NCI-H1694 (cell line): ENCODE measurements at places on chromosomes 6 and 20.

DNA sequence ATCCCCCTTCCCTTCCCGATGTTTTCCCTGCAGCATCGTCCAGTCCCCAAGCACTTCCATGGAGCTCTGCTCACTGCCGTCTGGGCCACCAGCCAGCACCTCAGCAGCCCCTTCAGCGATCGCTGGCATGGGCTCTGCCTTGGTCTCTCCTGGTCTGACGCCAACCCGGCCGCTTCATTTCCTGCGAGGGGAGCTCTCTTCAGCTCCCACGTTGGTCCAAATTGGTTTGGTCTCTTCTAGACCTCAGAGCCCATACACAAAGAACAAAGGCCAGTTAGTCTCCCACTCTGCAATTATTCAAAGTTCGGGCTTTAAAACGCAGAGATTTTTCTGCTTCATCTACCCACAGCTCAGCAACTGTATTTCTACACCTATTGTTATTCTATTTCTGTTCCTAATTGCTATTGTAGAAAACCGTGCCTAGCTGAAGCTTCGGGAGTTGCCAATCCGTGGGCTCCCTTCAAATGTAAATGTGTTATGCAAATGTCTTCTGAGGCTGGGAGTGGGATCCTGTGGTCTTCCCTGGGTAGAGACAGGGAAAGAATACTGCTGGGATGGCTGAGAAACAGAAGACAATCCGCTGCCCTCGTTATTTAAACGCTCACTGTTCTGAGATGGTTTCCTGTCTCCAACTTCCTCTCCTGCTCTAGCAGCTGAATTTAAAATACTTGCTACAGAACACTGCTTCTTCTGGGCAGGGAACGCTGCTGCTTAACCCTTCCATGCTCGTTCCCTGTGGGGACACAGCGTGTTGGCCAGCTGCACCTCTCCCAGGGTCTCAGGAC is 154.2 kb upstream of the QKI start:
- no peak for DNase-seq

DNA sequence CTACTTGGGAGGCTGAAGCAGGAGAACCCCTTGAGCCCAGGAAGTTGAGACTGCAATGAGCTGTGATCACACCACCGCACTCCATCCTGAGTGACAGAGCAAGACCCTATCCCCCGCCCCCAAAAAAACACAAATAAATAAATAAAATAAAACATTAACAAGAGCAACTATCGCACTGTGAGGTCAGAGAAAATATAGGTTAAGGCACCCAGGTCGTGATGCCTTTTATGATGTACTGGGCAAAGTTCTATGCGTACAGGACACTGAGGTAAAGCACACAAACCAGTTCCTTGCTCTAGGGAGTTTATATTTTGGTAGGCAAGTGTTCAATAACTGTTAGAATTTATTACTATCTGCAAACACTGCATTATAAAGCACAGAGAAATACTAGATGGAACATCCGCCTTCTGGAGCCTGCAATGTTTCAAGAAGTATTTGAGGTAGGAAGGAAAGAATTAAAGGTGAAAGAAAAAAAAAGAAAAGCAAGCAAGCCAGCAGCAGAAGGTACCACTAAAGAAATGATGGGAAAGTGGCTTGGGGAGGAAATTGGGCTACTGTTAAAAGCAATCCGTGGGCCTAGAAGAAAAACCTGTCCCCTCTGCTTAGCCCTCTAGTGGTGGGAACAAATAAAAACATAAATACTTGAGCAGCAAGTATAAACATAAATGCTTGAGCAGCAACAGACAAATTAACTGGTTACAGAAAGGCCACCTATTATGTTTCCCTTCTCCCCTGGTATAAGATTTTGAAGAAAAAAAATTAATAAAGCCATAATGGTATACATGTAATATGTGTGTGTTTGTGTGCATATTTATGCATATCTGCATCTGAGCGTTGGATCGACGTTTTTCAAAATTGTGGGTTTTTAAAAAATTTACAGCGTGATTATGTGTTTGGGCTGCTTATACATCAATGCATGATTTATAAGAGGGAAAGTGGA is 128.0 kb downstream of the PHACTR1 start:
- no peak for DNase-seq

GRCh38 chr6:75219263-75219662 is 13.4 kb upstream of the COL12A1 start:
- DNase-seq: no peak

DNA sequence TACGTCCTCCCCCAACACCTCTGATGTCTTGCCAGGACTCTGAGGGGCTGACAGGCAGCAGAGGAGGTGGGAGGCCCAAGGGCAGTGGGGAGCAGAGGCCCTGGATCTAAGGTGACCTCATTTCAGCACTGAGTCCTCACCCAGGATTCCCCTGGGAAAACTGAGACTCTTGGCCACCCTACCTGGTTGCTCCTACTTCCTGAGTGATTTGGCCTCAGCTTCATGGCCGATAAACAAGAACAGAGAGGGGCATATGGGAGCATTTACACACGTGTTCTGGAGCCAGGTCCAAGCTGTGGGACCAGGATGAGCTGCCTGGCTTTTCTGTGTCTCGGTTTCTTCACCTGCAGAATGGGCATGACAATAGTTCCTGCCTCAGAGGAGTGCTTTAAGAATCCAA is 133.8 kb downstream of the ANKRD60 start:
- DNase-seq: no peak

DNA sequence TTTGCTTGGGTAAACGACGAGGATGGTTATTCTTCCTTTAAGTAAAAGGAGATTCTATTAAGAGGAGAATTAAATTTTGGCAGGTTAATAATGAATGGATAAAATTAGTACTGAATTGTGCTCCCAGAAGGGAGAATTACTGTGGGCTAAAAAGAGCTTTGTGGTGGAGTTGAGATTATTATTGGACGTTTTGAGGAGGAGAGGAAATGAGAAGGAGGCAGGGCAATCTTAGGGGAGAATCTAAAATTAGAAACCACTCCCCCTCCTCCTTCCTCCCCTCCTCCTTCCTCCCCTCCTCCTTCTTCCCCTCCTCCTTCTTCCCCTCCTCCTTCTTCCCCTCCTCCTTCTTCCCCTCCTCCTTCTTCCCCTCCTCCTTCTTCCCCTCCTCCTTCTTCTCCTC is 331.8 kb downstream of the PRL start:
- no peak for DNase-seq

DNA sequence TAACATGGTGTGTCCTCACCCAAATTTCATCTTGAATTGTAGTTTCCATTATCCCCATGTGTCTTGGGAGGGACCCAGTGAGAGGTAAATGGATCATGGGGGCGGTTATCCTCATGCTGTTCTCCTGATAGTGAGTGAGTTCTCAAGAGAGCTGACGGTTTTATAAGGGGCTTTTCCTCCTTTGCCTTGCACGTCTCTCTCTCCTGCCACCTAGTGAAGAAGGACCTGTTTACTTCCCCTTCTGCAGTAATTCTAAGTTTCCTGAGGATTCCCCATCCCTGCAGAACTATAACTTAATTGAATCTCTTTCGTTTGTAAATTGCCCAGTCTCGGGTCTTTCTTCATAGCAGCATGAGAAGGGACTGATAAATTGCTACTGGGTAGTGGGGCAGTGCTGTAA is 789.3 kb downstream of the FRK start:
- no peak for DNase-seq

- DNase-seq: no peak
Observed at GRCh38 chr6:118444796-118445195, 103.3 kb upstream of the PLN start.

GRCh38 chr20:44532259-44532980 is 10.6 kb upstream of the SERINC3 start:
- DNase-seq: no peak

DNA sequence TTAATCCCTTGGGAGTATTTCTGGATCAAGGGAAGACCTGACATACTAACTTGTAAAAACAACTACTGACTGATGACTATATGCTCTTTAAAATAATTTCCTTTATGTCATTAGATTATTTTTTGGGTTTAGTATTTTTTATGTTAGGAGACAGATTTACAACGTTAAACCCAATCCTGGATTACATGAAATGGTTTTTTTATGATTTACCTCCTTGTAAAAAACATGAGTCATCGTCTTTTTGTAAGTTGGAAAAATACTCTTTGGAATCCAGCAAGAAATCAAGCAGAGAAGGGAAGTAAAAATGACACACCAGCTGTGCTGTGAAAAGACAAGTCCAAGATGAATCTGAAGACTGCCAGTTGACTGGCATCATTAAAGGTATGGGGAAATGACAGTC is 6.7 kb downstream of the STK4 start:
- no peak for DNase-seq

GRCh38 chr20:7798176-7798575 is 142.1 kb downstream of the HAO1 start:
- no peak for DNase-seq

- no peak for DNase-seq
Observed at GRCh38 chr6:87995461-87995860, 52.2 kb upstream of the SPACA1 start.

GRCh38 chr6:100445512-100445911 is 19.2 kb downstream of the SIM1 start:
- DNase-seq: no peak

DNA sequence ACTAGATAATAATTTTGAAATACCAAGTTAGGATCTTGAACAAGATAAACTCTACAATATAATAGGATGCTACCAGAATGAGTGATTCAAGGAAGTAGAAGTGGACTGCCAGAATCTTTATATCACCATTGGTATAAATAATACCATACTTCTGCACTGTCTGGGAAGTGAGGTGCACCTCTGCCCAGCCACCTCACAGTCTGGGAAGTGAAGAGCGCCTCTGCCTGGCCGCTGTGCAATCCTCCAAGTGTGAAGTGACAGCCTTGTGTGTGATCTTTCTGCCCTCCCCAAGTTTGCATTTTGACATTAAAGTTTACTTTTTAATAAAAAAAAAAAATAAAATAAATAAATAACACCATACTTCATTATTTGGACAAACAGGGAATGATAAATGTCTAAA is 18.8 kb downstream of the LATS1 start:
- no peak for DNase-seq

DNA sequence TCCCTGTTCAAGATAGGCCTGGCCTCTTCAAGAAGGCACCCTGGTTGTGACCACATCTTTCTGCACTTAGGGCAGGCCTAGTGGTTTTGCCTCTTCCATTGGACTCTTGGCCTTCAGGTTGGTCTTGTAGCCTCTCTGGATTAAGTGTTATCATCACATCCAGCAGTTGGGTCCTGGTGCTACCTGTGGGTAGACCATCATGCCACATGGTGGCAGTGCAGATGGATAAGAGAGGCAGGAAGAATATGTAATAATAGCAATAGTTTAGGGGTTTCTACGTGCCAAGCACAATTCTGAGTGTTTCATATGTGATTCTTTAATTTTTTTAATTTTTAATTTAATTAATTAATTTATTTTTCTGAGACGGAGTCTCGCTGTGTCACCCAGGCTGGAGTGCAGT is 28.5 kb upstream of the SNRPB2 start:
- no peak for DNase-seq

DNA sequence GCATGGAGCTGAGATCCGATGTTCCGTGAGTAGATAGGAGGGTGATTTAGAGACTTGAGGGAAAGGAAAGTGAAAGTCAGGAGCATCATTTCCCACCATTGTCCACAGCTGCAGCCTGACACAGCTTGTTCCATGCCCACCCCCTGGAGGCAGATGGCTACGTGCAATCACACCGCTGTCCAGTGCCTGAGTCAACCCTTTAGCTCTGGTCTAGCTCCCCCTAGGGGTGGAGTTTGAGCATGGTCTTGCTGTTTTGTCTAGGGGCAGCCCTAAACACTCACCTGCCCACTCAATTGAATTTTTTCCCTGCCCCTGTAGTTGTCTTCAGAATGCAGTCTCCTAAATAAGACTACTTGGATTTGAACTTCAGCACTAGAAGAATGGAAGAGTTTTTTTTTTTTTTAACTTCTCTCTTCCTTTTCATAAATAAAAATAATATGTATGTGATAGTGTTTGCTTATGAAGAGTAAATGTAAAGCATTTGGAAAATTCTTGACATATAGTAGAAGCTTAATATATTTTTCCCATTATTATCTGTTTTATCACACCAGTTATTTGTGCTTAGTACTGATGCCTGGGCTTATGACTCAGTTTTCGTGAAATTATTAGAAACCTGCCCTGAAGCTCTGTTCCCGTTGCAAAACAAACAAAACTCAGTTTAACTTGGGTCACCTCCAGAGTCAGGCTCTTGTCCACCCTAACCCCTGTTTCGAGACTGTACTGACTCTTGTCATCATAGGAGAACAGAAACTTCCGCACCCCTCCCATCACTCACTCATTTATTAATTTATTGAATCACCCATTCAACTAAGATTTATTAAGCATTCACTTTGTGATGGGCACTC is 814.8 kb downstream of the MAFB start:
- peak; percentile 41 for DNase-seq

DNA sequence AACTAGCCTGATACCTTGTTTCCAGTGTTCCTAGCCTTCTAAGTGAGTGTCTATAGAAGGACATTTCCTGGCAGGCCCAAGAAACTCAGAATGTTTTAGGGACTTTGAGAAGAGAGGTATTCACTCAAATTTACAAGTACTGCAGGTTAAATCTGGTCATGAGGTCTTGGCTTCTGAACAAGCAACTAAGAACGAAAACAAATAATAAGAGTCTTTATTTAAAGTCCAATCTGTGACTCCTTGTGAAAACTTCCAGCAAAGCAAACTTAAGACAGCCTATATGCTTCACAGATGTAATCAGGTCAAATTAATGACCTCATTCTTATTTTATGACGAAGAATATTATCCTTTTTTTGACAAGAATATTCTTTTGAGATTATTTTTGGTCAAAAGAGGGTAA is 79.4 kb upstream of the PRSS16 start:
- no peak for DNase-seq

GRCh38 chr6:16430391-16431089 is 192.2 kb downstream of the GMPR start:
- DNase-seq: no peak
